ENCODE measurements at places on chromosomes 2 and 18.

GRCh38 chr2:128564131-128564530 is 245.5 kb upstream of the HS6ST1 start:
- no peak for DNase-seq

DNA sequence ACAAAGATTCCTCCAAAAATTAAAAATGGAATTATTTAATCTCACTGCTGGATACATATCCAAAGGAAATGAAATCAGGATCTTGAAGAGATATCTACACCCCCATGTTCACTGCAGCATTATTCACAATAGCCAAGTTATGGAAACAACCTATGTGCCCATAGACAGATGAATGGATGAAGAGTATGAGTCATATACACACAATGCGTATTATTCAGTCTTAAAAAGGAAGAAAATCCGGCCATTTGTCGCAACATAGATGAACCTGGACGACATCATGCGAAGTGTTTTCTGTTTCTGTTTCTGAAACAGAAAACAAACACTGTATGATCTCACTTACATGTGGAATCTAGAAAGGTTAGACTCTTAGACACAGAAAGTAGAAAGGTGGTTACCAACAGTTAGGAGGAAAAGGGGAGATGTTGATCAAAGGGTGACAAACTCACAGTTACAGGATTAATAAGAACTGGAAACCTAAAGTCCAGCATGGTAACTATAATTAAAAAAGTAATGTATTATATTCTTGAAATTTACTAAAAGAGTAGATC is 87.8 kb upstream of the ERBB4 start:
- DNase-seq = no peak

DNA sequence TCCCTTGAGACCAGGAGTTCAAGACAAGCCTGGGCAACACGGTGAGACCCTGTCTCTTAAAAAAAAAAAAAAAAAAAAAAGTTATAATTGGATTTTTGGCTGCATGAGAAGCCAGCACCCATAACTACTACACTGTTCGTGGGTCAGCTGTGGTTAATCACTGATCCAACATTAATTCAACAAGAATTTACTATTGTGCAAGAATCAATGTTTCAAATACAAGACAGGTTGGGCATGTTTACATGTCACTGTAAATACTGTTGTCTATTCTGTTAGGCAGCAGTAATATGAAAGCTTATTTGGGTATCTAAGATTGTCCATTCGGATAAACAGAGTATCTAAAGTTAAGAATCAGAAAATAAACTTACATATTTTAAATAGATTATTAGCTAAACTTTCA is 62.3 kb downstream of the ESCO1 start:
- DNase-seq = no peak

DNA sequence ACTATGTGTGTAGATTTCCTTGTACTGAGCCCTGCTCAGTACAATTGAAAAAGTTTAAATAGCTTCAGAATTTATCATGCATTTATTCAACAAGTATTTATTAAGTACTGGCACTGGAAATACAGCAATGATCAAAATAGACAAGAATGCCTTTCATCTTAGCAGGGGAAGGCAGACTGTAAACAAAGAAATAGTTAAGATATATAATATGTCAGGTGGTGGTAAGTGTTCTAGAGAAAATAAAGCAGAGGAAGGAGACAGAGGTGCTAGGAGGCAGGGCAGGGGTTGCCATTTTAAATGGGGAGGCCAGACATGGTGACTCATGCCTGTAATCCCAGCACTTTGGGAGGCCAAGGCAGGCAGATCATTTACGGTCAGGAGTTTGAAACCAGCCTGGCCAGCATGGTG is 13.6 kb upstream of the LIPG start:
- DNase-seq = no peak

DNA sequence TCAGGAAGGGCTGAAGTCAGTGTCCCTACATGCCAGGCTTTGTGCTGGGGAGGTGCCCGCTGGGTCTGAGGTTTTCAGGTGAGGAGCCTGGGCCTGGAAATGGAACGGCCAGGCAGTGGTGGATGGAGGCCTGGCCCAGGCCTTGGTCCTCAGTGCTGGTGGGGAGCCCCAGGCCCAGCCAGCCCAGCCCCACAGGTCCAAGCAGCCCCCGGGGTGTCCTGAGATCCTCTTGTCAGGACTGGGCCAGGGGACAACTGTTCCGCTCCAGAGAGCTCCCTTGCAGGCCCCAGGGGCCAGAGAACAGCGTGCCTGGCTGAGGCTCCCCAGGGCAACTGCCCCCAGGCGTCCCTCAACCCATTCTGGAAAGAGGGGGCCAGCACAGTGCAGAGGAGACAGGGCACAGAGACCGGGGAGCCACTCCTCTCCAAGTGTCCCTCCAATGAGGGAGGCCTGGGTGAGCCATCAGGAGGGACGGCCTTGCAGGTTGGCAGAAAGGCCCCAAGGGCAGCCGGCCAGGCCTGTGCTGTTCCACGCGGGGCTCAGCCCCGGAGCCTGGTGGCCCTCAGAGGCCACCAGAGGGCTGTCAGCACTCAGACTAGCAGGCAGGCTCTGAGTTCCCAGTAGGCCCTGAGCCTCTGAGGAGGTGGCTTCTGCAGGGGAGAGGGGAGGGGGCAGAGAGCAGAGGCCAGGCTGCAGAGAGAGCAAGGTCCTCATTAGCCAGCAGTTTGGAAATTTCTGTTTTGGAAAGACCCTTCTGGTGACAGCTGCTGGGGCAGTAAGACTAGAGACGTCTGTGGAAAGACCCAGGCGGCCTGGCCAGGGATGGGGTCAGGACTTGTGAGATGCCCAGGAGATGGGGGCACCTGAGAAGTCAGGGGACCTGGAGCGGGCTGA is 29.4 kb upstream of the SNED1 start:
- no peak for DNase-seq

- DNase-seq = no peak
Observed at GRCh38 chr2:239006622-239007285, 158.9 kb downstream of the TWIST2 start.
